ENCODE measurements at places on chromosomes 7 and 10. TPM values are rescaled to one million over a fixed set of nuclear protein-coding genes. Genes with fewer than 3 reads are reported as not detected.
A peak's percentile ranks its signal among the peaks of the same experiment; 100 is the strongest.

DNA sequence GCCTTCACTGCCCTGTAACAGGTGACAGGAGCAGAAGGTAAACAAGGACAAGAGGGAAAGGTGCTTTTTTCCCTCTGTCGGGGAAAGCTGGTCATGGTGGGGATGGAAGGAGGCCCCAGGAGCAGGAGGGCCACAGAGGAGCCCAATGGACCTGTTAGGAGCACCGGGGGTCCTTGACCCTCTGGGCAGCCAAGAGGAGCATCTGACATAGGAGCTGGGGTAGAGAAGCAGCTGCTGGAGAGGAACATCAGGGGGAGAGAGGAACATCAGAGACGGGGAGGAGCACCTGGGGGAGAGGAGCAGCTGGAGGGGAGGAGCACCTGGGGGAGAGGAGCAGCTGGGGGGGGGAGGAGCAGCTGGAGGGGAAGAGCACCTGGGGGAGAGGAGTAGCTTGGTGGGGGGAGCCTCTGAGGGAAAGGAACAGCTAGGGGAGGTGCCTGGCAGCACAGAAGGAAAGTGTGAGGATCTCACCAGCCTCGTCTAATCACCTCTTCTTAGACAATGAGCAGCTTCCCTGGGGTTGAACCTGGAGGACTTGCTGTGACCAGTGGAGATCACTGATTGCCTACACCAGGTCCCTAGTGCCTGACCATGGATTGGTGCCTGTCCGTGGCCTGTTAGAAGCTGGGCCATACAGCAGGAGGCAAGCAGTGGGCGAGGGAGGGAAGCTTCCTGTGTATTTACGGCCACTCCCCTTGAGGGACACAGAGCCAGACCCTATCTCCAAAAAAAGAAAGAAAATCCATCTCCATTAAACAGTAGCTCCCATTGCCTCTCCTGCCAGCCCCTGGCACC is 37.6 kb downstream of the JAKMIP3 start:
- no peak for DNase-seq

Gene AKR1D1
- total RNA-seq = not detected

Gene LRRC17
- total RNA-seq = 0.34 TPM

Gene LCOR
- 132 TPM for total RNA-seq

GRCh38 chr10:70084189-70084588 is 31.5 kb downstream of the MACROH2A2 start:
- DNase-seq = no peak

- DNase-seq = peak; percentile 26
These were observed 43.6 kb downstream of the NSUN6 start for GRCh38 chr10:18607503-18608378.

DNA sequence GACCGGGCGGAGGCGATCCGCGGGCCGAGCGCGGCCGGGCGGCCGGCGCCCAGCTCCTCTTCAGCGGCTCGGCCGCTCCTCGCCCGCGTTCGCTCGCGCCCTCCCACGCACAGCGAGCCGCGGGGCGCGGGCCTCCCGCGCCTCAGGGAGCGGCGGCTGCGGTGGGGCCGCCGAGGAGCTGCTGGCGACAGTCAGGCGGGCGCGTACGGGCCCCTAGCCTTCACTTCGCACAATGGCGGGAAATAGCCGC is at the start of gene MCMBP:
TSS of gene MCMBP (minus strand) at position 234 of the 250 bp plus-strand sequence. CDS start 259 bp downstream, outside the sequence.
- DNase-seq = no peak

- no peak for DNase-seq
These were observed 212.6 kb upstream of the FZD8 start for GRCh38 chr10:35854661-35855060.

Gene CXCL12
- 2.2 TPM for total RNA-seq

DNA sequence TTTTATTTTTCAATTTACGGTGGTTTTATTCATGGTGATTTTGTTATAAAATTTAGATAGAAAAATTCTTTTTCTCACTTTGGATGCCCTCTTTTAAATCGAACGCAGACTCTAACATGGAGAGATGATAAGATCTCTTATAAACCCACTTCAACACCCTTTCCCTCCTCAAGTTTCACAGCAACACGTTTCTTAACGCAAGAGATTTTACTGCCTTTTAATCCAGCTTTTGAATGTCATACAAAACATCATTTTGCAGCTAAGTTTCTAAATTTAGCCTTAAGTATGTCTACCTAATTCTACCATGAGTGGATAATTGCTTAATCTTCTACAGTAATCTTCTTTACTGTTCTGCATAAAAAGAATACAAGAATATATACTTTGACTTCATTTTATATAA is 70.0 kb downstream of the SEMA3C start:
- DNase-seq = no peak

GRCh38 chr10:82778908-82779307 is 903.9 kb downstream of the NRG3 start:
- DNase-seq = no peak

DNA sequence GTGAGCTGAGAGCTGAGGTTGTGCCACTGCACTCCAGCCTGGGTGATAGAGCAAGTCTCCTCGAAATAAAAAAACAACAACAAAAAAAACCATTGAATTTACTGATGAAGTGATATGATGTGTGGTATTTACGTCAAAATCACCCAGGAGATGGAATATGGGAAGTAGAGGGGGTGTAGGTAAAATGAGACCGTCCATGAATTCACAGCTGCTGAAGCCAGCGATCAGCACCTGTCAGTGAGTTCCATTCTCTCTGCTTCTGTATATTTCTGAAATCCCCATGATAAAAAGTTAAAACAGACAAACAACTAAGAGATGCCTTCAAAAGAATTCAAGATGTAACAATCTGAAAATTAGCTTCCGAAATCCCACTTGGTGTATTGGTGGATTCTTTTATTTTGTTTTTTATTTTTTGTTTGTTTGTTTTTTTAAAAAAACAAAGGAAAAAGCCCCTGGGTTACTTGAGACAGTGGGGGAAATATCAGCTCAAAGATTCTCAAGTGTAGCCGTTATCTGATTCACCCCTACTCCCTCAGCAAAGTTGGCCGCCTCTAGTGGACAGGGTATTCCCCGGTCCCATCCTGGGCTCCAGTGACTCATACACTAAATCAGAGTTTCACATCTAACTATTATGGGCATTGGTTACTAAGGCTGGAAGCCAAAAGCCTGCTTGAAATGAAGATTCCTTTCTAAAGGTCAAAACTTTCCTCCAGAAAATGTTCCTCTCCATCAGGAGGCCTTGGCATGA is 76.4 kb downstream of the MAP3K8 start:
- DNase-seq = no peak

DNA sequence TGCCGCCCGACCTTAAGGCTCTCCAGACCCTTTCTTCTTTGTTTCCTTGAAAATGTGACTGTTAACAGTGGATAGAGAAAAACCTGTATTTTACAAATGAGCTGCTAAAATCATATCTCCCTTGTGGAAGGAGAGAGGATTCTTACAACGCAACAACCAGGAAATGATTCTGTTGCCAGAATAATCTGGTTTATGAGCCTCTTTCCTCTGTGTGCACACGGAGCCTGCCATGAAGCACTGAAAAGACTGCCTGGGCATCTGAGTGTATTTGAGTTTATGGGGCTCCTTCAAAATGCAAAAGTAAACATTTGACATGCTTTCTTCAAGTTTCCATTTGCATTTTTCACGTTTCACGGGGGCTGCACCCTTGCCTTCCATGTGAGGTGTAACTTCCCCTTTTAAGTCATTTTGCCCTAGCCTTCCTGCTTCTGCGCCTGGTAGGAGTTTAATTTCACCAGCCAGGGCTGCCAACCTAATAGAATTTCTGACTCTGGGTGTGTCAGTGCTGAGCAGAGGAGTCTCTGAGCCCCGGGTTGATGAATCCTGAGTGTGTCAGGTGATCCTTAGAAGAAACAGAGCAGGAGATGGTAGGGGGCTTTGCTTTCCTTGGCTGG is 101.2 kb downstream of the GRB10 start:
- DNase-seq = no peak

DNA sequence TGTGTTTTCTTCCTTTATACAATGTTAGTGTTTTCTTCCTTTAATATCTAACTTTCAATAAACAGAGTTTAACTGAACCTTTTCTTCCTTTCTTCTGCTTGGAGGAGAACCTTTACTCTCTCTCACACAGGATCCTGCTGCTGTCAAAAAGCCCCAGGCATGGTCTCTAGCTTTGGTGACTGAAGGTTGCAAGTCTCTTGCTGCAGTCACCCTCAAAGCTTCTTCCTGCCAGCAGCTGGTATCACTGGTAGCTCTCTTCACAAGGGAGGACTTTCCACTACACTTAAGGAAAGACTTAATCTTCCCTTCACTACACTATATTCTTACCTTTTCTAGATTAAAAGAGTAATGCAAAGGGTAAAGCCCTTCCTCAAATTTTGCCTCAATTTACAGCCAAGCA is 153.4 kb downstream of the SGMS1 start:
- DNase-seq = no peak

DNA sequence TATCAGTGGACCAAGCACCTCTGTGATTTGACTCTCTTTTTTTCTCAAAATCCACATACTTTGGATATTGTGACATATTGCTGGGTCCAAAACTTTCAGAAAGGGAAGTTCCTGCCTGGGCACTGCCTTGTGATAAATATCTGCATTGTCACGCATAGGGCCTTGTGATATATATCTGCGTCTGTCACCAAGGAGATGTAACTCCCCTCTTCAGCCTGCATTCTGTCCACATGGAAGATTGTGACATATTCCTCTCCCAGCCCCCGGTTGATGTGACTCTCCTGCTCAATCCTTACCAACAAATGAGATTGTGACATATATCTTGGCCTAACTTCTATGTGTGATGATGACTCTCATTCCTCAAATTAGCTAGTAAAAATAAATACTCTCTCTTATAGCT is 25.4 kb upstream of the ZNF107 start:
- no peak for DNase-seq

DNA sequence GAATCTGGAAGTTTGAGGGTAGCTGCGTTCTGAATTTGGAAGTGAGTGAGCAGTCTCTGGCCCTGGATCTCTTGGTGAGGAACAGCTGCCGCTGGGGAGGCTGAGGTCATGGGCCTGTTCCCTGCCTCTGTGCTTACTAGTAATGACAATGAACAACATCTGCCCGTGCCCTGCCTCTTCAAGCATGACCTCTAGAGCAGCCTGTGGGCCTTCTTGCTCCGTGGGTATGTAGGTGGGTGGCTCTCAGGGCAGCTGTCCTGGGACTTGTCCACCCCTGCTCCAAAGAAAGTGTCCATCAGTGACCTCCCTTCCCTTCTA is 186.2 kb downstream of the CXCL12 start:
- DNase-seq = no peak

Gene SLC16A9
- total RNA-seq = 1.2 TPM

- DNase-seq = peak; percentile 15
These were observed 35.7 kb downstream of the ZCCHC24 start for GRCh38 chr10:79409726-79410085.

Gene LHPP
- total RNA-seq = 6.0 TPM

All from glutamatergic neuron (in vitro differentiated cells).